NCI-H1105 (cell line): ENCODE measurements at places on chromosomes 3 and 15.

GRCh38 chr15:80211976-80212375 lies 40.0 kb downstream of the CTXND1 start:
- no peak for DNase-seq

DNA sequence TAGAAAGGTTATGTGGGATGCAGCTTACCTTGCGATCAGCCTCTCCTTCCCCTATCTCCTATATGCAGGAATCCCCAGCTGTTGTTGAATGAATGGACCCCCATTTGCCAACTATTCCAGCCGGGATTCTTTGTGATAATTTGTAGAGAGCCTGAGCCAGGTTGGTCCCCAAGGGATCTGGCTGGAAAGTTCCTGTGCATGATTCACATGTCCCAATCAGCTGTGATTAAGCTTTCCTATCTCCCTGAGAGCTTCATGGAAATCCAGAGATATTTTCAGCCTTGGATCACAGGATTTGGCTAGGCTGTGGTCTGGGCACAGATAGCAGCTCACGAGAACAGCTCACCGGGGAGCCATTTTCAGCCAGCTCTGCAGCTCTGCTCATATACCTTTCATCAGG lies 76.7 kb downstream of the ARNT2 start:
- no peak for DNase-seq

- DNase-seq: no peak
Observed at GRCh38 chr15:90680371-90680935, 36.7 kb upstream of the BLM start.

- DNase-seq: no peak
Observed at GRCh38 chr15:51907136-51907862, 64.3 kb downstream of the LEO1 start.

GRCh38 chr15:86879250-86880229 lies 799.9 kb downstream of the AGBL1 start:
- no peak for DNase-seq

DNA sequence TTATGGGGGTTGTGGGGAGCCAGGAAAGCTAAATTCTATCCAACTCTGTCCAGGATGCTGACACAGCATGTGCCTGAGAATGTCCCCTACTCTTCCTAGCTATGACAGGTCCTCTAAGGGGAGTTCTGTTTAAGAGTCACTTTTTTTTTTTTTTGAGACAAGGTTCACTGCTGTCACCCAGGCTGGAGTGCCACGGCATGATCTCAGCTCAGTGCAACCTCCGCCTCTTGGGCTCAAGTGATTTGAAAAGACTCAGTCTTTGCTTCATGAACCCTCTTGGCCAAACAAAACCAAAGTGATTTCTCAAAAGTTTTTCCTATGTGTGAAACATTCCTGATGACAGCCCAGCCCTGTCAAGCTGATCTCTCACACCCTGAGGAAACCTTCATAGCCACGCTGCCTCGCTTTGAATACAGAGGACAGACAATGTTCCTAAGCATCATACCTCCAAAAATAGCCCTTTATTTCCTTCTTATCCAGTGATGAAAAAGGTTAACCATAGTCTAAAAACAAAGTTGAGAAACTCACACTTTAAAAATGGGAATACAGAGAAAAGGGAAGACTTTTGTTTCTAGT lies 105.5 kb upstream of the PROK2 start:
- no peak for DNase-seq

GRCh38 chr3:147574621-147575020 lies 165.5 kb downstream of the ZIC1 start:
- peak; percentile 12 for DNase-seq

- DNase-seq: no peak
Observed at GRCh38 chr15:90691982-90692773, 25.0 kb upstream of the BLM start.
